Cardiac muscle cell (in vitro differentiated cells and primary cell): ENCODE measurements at places on chromosomes 11 and 22. TPM values are rescaled to one million over a fixed set of nuclear protein-coding genes. Genes with fewer than 3 reads are reported as not detected.

- DNase-seq = no peak
- H3K4me1 ChIP-seq = peaks cover 49% of the 10 kb centered on the region
- H3K27ac ChIP-seq = no peak overlapping the region
- H3K4me3 ChIP-seq = no peak overlapping the region
- no peaks in the 10 kb centered on the region for H3K27me3 ChIP-seq
Measured at GRCh38 chr22:28923826-28924732, 40.7 kb downstream of the ZNRF3 start.

MED15 gene
- 41.9 and 45.1 TPM in 2 replicates for total RNA-seq

ESAM gene
- 1.5 and 1.8 TPM in 2 replicates for total RNA-seq

GRCh38 chr11:102118937-102119336 is 8.7 kb downstream of the YAP1 start:
- H3K27me3 ChIP-seq = no peaks in the 10 kb centered on the region
- no peak overlapping the region for H3K4me3 ChIP-seq
- peaks cover 66% of the 10 kb centered on the region for H3K4me1 ChIP-seq
- H3K36me3 ChIP-seq = peaks cover 3% of the 10 kb centered on the region
- DNase-seq = no peak

GRCh38 chr11:69450064-69450856 is 31.2 kb upstream of the LINC01488 start:
- peaks cover 6% of the 10 kb centered on the region for H3K4me1 ChIP-seq
- H3K27me3 ChIP-seq = no peaks in the 10 kb centered on the region
- no peak overlapping the region for H3K4me3 ChIP-seq
- no peak overlapping the region for H3K27ac ChIP-seq

TMEM86A gene
- total RNA-seq = 3.4 and 4.1 TPM in 2 replicates

OR52I2 gene
- total RNA-seq = not detected in 2 replicates
